Activated CD4-positive, alpha-beta T cell treated with anti-CD3 and anti-CD28 coated beads, Interleukin-2, amount 10 ng/mL, durations not matched to agents 7 days and 5 days (primary cell): ENCODE measurements at places on chromosomes 4 and X. TPM values are rescaled to one million over a fixed set of nuclear protein-coding genes. Genes with fewer than 3 reads are reported as not detected.

CDS1 gene
- 0.22 TPM for total RNA-seq

NALF2 gene
- total RNA-seq = 0.19 TPM

DGAT2L6 gene
- not detected for total RNA-seq

ITM2A gene
- 148 TPM for total RNA-seq

MAOA gene
- 0.10 TPM for total RNA-seq

PGAM4 gene
- total RNA-seq = not detected

UNC5C gene
- total RNA-seq = not detected

PTTG2 gene
- total RNA-seq = 1.7 TPM

- no peak for DNase-seq
These were observed 85.0 kb upstream of the WDR1 start for GRCh38 chr4:10201381-10202223.

- DNase-seq = no peak
These were observed 3.3 kb upstream of the ADH7 start for GRCh38 chr4:99438405-99438780.

GRCh38 chr4:5887361-5888221, 5.3 kb downstream of the CRMP1 start:
- DNase-seq = no peak

DNA sequence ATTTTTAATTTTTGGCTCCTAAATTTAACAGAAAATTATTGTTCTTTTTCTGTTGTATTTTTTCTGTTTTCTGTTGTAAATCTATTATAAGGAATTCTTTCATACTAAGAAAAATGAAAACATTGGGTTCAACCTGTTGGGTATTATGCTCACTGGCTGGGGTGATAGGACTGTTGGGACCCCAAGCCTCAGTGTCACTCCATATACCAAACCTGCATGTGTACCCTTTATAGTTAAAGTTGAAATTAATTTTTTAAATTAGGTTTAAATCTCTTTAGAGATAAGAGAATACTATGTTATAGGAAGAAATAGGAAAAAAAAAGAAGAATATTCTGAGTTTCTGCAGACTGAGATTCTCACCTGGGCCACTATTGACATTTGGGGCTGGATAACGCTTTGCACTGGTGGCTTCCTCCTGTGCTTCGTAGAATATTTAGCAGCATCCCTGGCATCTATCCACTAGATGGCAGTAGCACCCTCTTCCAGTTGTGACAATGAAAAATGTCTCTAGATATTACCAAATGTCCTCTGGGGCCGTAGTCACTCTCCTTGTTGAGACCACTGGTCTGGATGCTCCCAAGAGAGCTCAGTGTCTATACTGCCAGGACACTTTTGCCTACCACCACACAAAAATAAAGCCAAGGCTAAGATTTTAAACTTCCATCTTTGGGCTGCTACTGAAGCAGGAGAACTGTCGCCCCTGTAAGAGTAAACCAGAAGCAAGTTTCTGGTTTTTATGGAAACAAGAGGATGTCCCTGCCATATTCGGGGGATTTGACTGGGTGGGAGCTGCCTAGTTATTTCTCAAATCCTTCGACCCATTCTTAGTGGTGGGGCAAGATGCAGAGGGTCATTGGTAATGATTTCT, 22.4 kb upstream of the CLTRN start:
- peak; percentile 69 for DNase-seq

DNA sequence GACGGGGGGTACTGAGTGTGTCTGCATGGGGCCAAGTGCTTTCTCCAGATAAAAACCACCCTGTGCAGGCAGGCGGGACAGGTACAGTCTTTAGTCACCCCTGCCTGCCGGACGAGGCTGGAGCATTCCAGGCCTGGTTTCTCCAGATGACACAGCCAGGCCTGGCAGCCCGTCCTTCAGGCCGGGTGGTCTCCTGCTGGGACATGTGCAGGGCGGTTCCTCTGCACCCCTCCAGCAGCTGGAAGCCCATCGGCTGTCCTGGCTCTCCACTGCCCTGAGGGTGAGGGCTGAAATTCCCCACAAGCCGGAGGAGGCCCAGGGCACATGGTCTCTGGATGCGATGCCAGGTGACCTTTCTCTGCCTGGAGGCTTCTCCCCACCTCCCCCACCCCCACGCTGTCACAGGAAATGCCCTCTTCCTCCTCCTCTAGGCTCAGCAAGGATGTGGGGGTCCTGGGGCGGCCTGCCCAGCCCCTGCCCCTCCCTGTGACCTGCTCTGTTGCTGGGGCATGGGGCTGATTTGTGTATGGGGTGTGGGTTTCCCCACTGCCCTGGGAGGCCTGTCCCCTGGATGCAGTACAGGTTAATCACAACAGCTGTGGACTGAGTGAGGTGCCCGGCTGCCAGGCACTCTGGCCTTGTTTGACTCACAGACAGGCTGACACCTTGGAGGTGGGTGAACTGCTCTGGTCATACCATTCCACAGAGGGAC, 110.7 kb upstream of the LRPAP1 start:
- DNase-seq = no peak

- DNase-seq = no peak
These were observed 50.9 kb downstream of the NFKB1 start for GRCh38 chr4:102551958-102552565.

- DNase-seq = no peak
These were observed 126.8 kb downstream of the IRF2 start for GRCh38 chr4:184347251-184348239.

DNA sequence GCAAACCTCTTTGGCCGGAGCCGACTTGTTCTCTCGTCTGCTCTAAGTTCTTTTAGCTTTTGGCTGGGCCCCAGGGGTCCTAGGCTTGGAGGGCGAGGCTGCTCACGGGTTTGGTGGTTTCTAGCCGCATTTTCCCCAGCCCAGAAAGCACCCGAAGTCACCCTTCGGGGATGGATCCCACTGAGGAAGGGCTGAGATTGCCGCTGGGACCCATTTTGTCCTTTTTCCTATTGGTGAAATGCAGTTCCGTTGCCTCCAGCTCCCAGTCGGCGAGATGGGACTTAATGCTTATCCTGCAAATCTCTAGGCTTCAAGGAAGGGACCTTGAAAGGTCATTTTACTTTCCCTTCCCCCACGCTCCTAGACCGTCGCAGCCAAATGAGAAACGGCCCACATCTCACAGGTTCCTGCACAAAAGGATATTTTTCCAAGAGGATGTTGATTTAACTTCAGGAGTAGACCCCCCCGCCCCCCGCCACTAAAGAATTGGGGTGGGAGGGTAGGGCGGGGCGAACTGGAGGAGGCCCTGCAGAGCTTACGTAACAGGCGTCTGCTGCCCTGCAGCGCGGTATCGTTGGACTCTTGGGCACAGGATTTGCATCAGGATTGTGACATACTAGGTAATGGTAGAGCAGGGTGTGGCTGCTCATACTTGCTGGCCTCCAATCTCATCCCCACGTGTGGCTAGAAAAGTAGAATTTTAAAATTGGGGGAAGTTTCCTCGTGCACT, 564 bp downstream of the PGK1 start:
- peak; percentile 26 for DNase-seq

- DNase-seq = no peak
These were observed 84.7 kb downstream of the NHS start for GRCh38 chrX:17459661-17460060.

- DNase-seq = no peak
These were observed 60.3 kb downstream of the MTHFD2L start for GRCh38 chr4:74218201-74218600.

DNA sequence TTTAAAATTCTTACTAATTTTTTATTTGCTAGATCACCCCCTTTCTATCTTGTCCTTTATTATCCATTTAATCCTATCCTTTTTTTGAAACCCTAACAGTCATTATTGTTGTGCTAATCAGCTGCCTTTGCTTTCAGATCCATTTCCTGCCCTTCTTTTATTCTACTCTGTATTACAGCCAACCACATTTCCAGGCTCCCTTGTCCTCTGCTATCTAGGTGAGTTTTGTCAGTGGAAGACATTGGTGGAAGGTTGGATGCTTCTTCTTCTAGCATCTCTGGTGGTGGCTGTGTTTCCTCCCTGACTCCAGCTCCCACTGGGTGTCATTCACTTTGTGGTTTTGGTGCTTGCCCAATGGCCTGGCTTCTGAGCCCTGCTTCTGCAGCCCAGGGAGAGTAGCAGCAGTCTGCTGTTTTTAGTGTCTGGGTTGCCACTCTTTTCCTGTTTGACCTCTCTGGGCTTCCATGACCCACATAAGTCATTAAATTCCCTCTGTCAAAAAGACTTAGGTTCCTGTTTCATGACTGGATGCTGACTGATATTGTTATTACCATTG, 225.2 kb upstream of the PGRMC2 start:
- DNase-seq = no peak

DNA sequence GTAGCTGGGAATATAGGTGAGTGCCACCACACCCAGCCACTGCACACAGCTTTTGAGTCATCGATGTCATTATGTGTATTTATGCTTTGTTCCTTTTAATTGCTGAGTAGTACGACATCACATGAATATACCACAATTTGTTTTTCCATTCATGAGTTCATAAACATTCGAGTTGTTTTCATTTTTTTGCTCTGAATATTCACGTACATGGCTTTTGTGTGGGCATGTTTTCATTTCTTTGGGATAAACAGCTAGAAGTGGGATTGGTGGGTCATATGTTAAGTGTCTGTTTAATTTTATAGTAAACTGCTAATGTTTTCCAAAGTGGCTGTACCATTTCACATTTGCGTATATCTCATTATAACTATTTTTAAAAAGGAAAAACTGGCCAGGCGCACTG, 45.1 kb upstream of the KDR start:
- no peak for DNase-seq
